Type B pancreatic cell (in vitro differentiated cells): ENCODE measurements at places on chromosomes 3 and 15. TPM values are rescaled to one million over a fixed set of nuclear protein-coding genes. Genes with fewer than 3 reads are reported as not detected.

The OR5K2 gene
- total RNA-seq: not detected in 2 replicates

The TMEM212 gene
- not detected in 2 replicates for total RNA-seq

The USP3 gene
- total RNA-seq: 42.3 and 57.3 TPM in 2 replicates

The SLC22A13 gene
- 0.60 and 0.79 TPM in 2 replicates for total RNA-seq

The VGLL3 gene
- total RNA-seq: 11.1 and 25.3 TPM in 2 replicates

The OSTN gene
- total RNA-seq: 1.3 and 1.4 TPM in 2 replicates

The GOLGA6A gene
- not detected in 2 replicates for total RNA-seq

The PFN2 gene
- total RNA-seq: 198 and 369 TPM in 2 replicates

The PDE12 gene
- total RNA-seq: 20.4 and 23.7 TPM in 2 replicates

The IQCF5 gene
- total RNA-seq: not detected in 2 replicates

The CHRD gene
- 6.4 and 35.5 TPM in 2 replicates for total RNA-seq

The PFKFB4 gene
- 10.5 and 11.3 TPM in 2 replicates for total RNA-seq
